ENCODE measurements at places on chromosomes 6 and 20. TPM values are rescaled to one million over a fixed set of nuclear protein-coding genes. Genes with fewer than 3 reads are reported as not detected.
A peak's percentile ranks its signal among the peaks of the same experiment; 100 is the strongest.

CGA gene
- 5.5 TPM for total RNA-seq

PMEPA1 gene
- total RNA-seq = 9.2 TPM

PRSS16 gene
- total RNA-seq = 29.8 TPM

RIPPLY2 gene
- not detected for total RNA-seq

FAM209B gene
- total RNA-seq = not detected

OTOR gene
- not detected for total RNA-seq

TGM2 gene
- 0.72 TPM for total RNA-seq

- DNase-seq = no peak
These were observed 98.2 kb upstream of the HDGFL1 start for GRCh38 chr6:22471132-22471690.

DNA sequence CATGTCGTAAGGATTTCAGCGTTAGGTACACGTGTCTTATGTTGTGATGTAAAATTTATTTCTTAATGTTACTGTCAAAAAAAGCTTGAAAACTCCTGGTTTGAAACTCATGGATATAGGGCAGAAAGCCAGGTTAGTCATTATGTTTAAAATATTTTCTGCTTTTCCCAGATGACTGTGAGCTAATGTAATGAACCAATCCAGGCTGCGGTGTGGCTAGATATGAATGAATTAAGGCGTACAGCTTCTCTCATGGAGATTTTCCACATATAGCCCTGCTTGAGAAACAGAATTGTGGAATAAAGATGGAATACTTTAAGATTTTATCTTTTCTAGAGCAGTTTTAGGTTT, 80.3 kb upstream of the STMND1 start:
- DNase-seq = no peak

DNA sequence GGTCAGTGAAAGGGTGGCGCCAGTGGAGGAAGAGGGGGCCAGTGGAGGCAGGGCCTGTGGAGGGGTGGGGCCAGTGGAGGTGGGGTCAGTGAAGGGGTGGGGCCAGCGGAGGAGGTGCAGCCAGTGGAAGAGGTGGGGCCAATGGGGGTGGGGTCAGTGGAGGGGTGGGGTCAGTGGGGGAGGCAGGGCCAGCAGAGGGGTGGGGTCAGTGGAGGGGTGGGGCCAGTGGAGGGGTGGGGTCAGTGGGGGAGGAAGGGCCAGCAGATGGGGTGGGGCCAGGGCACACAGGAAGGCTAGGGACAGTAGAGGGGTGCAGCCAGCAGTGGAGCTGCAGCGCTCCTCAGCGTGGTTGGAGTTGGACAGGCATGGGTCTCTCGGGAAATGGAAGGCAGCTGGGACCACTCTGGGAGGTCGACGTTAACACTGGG, 18.7 kb downstream of the ADRM1 start:
- DNase-seq = no peak

DNA sequence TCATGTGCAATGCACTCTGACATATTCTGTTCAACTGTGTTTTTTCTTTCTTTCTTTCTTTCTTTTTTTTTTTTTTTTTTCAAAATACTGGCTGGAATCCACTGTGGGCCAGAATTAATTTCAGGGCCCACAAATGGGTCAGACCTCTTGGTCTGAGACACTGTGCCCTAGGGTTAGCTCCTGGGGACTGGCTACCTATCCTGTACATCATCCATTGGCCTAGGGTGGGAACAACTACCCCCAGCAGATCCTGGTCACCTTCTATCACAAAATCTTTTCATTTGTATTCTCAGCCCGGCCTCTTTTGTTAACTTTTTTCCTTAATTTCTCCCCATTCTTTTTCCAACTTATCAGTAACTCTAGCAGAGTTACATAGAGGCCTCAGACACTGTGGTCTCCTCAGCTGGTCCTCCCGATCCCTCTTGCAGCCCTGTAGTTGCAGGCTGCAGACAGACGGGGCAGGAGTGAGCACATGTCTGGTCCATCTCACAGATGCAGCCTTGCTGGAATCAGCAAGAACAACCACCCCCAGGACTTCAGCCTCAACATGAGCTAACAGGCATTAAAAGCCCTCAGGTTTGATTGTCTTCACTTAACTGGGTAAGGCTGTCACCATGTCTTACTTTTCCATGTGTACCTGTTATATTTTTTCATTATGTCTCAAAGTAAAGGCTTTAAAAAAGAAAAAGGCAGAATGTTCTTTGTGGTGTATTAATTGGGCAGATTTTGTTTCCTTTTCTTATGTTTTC, 41.3 kb downstream of the TXLNB start:
- DNase-seq = peak; percentile 21

DNA sequence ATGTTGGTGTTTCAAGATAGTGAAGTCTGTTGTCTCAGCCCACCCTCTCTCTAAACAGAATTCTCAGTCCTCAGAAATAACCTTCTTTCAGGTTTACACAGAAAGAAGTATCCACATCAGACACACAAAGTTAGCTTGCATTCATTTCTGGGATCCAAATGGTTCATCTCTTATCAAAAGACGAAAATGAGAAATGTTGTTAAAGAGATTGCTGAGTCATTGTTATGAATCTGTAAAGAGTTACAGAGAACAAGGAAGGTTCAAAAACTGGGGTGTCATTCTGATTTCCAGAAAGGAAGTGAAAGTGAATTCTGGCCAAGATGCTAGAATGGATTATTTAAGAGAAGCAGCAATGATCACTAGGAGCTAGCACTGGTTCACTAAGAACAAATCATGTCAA, 90.5 kb upstream of the ATXN1 start:
- DNase-seq = no peak

DNA sequence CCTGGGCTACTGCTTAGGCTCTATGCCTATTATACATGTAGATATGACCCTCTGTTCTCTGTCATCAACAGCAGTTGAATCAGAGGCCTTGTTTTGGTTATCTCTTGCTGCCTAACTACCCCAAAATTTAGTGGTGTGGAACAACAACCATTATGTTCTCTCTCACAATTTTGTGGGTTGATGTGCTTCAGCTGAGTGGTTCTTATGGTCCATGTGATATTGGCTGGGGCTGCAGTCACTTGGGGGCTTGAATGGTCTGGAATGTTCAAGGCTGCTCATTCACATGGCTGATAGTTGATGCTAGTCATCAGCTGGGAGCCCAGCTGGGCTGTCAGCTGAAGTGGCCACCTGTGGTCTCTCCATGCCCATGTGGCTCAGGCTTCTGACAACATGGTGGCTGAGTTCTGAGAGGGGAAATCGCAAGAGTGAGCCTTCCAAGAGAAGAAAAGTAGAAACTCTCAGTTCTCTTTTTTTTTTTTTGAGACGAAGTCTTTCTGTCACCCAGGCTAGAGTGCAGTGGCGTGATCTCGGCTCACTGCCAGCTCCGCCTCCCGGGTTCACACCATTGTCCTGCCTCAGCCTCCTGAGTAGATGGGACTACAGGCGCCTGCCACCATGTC, 47.8 kb downstream of the SHLD1 start:
- no peak for DNase-seq

DNA sequence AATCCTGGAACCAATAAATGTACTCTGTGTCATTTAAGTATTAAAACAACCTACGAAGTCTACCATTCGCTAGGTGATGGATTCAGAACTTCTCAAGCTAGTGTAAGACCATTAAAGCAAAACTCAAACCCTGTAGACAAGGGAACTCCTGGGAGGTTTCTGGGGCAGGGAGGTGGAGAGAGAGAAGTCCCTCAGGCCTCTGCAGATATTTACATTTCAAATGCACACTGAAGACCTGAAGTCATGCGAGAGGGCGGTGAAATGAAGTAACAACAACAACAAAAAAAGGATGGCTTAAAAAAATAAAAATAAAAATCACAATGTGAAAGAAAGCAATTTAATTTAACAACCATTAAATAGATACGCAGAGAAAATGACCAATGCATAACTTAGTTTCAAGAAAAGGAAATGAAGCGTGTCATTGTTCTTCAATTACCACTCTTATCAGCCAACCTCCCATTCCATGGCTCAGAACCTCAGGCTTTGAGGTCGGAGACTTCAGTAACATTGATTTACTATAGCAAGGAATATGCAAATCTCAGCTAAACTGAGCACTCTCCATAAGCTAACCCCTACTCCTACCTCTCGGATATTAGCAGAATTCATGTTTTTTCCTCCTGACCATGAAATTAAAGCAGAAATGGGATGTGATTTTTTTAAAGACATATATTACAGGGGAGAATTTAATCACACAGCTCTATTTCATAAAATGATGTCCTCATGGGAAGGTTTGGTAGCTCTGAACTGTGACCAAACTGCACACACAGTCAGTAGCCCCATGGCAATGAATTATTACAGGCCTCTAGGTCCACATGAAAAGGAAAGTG, 140.6 kb downstream of the KIF16B start:
- DNase-seq = no peak

DNA sequence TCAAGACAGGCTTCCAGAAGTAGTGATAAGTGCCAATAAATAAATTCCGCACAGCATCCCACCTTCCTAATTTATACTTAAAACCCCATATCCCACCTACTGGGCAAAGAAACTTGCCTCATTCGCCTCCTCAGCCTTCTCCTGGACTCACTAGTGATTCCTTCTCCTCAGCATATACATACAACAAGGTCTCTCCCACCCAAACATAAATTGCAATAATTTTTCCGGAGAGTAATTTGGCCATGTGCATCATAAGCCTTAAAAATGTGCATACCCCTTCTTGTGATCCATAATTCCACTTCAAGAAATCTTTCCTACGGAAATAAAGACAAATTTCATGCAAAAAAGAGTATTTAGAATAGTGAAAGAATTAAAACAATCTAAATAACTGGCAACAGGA, 26.8 kb downstream of the RANBP9 start:
- no peak for DNase-seq

Measured in progenitor cell of endocrine pancreas (in vitro differentiated cells).